ENCODE measurements at places on chromosomes 1 and 21. TPM values are rescaled to one million over a fixed set of nuclear protein-coding genes. Genes with fewer than 3 reads are reported as not detected.
A peak's percentile ranks its signal among the peaks of the same experiment; 100 is the strongest.

Gene TMEM81
- 2.1 TPM for polyA plus RNA-seq

DNA sequence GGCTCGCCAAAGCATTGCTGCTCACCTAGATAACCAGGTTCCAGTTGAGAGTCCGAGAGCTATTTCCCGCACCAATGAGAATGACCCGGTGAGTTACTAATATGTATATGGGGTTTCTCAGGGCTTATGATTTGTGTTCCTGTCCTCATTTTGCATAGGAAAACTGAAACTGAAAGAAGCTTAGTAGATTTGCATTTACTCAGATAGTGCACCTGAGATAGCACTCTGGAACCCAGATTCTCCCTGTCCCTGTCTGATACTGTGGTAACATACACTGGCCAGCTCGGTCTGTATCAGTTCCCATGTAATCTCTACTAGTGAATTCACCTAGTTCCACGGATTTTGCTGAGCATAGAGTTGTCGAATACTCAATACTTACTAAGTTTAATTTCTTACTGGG lies 28.1 kb downstream of the DAP3 start:
- no peak for DNase-seq

Gene S100A2
- 30,723 TPM for polyA plus RNA-seq

GRCh38 chr1:85297855-85298629 lies 21.6 kb upstream of the BCL10 start:
- peak; percentile 97 for DNase-seq

GRCh38 chr1:1920057-1920607 lies 1.1 kb upstream of the TMEM52 start:
- no peak for DNase-seq

GRCh38 chr1:226649780-226650179 lies 89.3 kb downstream of the ITPKB start:
- DNase-seq, result no peak

DNA sequence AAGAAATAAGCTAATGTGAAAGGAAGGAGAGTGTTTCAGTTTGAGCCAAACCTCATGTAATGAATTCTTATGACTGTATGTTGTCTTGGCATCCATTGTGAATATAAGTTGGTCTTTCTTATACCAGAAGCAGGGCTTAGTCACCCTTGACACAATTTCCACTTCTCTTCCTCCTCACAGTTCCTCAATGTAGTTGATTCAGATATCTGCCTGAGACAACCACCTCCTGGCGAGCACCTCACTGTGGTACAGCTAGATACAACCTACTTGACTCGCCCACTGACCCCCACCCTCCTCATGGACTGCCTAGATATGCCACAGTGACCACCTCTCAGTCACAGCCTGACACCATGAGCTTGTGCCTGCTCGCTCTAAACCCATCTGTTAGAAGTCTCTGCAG lies 45.6 kb downstream of the KYAT3 start:
- DNase-seq, result no peak

Gene CXADR
- polyA plus RNA-seq, result 3.8 TPM

DNA sequence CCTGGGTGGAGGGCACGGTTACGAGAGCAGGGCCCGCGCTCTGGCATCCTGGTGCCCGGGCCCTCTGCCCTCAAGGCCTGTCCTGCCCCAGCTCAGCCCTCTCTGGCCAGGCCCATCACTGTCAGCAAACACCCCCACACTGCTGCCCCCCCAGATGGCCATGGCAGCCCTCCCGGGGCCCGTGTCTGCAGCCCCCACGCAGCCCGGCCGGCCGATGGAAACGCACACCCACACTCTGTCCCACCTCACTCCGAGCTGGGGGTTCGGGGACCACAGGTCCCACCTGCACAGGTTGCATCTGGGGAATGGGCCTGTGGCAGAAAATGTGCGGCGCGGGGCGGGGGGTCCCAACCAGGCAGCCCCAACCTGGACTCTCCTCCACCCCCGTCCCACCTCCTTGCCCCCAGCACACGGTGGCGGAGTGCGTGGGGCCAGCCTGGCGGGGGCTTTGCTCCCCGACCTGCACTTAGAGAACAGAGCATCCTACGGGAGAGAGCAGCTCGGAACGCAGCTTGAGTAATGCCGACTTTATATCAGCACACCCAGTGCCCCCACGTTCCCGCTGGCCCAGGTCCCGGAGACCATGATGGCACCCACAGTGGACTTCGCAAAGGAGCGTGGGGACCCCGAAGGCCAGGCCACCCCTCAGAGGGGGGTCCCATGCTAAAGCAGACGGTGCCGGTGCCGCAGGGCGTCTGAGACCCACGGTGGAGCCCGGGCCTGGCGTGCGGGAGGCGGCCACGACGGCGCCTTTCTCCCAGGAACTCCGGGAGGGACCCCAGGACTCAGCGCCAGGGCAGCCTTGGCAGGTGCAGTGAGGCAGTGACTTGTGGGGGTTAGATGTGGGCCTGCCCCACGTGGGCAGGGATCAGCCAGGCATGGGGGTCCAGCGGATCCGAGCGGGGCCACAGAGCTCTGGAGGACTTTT lies 7.5 kb upstream of the RNF223 start:
- DNase-seq, result no peak

DNA sequence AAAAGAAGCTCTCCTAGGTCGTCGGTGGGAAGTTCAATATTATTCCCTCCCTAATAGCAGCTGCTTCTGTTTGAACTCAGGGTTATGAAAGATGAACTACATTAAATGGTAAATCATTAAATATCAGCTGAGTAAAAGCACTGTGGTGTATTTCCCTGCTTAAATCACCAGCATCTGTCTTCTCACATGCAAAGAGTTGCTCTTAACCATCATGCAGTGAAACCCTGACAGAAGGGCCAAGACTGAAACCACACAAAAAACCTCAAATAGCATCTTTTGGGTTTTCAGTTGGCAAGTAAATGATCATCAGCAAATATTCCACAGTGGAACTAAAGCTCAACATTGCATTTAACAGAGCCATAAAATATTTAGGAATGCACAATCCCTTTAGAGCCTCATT lies 380.0 kb upstream of the ADGRL2 start:
- no peak for DNase-seq

DNA sequence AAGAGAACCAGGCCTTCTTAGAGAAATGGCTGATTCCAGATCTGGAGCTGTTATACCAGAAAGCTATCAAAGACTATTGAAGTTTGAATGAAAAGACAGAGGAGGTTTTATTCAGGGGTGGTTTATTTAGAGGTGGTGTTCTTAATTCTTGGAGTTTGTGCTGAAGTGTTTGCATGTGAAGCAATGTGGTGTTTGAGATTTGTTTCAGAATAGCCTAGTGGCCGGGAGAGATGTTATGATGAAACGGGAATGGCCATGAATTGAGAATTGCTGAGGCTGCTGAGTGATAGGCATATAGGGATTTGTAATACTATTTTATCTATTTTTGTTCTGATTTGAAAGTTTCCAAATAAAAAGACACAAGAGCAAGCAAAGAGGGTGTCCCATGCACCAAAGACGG lies 10.5 kb upstream of the SHE start:
- no peak for DNase-seq

Gene TMEM69
- 32.1 TPM for polyA plus RNA-seq

GRCh38 chr1:87061742-87062156 lies 147.3 kb downstream of the HS2ST1 start:
- DNase-seq, result peak; percentile 52

GRCh38 chr1:64038965-64039364 lies 164.5 kb upstream of the UBE2U start:
- no peak for DNase-seq

All from foreskin keratinocyte (primary cell).